ENCODE measurements at places on chromosomes 16 and 17.
A peak's percentile ranks its signal among the peaks of the same experiment; 100 is the strongest.

DNA sequence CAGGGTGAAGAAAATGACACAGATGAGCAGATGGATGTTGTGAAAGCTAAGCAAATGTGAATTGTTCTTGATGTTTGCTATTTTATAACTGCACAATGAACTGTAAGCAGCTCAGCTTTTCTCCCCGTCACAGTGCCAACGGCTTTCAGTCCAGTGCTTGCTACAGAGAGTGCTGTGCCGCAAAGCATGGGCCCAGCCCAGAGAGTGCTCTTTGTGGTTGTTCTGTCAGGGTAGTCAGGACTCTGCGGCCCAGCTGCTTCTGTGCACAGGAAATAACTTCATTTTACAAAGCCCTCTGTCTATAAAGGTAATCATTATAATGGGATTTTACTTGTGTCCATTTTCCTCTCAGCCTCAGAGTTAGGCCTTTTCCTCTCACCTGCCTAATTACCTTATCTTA is 39.1 kb downstream of the CDRT15 start:
- no peak for DNase-seq

- no peak for DNase-seq
Observed at GRCh38 chr17:38733982-38734973, 4.1 kb downstream of the CISD3 start.

DNA sequence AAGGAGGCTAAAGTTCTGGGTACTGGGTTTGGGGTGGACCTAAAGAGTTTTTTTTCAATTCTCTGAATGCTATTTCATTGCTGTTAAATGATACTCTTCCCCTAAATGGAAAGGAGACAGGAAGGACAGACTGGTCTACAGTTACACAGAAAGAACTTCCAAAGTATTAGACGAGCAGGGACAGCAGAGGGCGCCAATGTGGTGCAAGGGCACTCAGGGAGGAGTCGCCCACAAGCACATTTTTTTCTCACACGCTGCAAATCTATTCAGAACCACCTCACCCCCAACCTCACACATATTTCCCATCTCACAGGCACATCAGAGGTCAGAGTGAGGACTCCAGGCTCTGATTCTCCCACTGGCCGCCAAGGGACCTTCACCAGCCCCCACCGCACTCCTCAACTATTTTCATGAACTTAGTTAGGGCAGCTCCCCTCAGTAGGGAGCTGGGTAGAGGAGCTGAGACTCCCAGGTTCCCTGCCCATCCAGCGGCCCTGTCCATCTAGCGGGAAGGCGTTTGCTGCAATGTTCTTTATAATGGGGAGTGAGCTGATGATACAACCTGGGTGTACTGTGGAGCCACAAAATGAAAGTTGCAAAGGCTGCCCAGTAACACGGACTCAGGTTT is 6.8 kb upstream of the CA4 start:
- DNase-seq, result peak; percentile 93

DNA sequence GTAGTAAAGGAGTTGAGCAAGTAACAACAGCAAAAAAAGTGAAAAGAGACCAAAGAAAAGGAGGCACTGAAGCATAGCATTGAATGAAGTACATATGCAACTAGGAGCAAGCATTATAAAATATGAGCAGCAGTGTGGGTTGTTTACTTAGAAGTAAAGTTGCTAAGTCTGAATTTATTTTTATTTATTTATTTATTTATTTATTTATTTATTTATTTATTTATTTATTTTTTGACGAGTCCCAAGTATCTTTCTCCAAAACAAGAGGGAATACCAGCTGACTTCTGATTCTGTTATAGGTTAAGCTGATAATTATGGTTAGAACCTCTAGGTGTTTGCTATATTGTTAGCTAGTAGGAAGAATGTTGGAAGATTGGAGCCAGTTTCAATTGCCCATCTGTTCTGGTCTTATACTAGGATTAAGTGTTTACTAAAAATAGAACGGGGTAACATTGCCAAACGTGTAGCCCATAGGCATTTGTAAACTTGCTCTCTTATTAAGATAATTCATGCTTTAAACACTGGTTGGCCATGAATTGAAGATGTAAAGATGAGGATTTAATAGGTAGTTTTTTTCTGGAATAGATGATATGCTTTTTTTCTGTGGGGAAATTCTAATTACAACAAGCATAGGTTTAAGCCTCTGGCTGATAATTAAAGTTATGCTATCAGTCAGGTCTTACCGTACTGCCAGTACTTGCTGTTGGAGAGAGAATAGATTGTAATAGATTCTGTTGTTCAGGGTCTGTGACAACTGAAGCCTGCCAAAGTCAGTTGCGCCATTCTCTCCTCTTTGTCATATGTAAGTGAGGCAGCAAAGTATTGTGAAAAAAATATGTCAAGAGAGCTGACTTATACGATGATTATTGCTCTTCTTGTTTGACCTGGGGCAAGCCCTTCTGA is 66.7 kb downstream of the PPM1E start:
- no peak for DNase-seq

- no peak for DNase-seq
Observed at GRCh38 chr17:4806456-4806776, 536 bp upstream of the PLD2 start.

DNA sequence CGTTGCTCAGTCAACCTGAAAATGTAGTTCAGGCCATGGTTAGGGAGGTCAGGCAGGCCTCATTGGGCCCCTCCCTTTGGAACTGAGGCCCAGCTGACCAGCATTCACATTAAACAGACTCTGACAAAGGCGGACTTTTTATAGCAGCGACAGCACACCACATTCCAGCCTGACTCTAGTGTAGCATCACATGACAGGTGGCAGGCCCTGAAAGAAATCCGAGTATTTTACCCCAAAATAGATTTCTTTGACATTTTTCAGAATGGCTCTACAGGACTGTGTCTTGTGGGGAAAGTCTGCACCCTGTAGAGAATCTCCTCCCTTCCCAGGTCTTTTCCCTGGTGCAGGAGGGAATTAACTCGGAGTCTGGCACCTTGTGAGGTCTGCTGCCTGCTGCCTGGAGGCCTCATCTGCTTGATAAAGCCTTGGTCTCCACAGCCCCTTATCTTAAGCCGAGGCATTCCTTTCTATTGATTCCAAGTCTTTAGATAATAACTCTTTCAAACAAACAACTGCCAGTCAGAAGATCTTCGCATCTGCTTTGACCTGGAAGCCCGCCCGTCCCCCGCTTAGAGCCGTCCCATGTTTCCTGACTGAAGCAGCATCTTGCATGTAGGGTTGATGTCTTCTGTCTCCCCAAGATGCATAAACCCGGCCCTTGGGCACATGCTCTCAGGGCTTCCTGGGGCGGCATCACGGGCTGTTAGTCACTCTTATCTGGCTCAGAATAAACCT is 44.0 kb upstream of the CAPN15 start:
- peak; percentile 27 for DNase-seq

DNA sequence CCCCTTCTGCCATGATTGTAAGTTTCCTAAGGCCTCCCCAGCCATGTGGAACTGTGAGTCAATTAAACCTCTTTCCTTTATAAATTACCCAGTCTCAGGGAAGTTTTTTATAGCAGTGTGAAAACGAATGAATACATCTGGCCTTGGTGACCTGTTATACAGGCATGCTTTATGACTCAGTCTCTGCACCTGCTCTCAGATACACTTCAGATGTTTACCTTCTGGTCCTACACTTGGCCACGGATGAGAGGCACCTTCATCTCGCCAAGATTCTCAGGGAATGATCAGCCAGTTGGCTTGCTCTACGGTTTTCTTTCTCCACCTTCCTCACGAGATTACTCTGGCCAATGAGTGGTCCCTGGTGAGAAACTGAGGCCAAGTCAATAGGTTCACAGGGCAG is 304.7 kb downstream of the CA10 start:
- no peak for DNase-seq

- peak; percentile 16 for DNase-seq
Observed at GRCh38 chr17:5557485-5557884, 26.8 kb downstream of the NLRP1 start.

DNA sequence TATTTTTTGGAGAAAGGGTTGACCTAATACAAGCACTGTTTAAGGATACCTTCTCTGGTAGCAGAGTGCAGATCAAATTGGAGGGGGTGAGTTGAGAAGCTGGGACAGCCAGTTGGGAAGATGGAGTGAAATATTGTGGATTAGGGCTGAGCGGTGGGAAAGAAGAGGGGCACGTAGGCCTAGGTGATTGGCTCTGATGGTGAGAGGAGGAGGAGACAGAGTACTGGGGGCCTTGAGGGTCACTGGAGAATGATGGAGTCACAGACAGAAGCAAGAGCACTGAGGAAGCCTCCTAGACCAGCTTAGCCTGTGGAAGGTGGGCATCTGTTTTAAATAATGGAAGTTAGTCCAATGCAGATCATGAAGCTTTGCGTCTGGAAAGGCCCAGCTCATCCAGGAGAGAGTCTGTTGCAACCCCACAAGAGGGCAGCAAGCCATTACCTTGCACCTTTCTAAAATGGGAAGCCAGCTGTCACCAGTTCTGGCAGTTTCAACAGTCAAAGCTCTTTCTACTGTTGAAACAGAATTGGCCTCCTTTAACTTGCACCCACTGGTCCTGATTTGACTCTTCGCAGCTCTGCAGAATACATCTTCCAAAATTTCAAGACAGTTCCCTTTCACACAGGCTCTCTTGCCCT is 11.8 kb downstream of the SLC9A5 start:
- peak; percentile 45 for DNase-seq

GRCh38 chr17:61302953-61303816 is 96.5 kb upstream of the TBX2 start:
- DNase-seq, result no peak
